ENCODE measurements at places on chromosomes 6 and 20.

DNA sequence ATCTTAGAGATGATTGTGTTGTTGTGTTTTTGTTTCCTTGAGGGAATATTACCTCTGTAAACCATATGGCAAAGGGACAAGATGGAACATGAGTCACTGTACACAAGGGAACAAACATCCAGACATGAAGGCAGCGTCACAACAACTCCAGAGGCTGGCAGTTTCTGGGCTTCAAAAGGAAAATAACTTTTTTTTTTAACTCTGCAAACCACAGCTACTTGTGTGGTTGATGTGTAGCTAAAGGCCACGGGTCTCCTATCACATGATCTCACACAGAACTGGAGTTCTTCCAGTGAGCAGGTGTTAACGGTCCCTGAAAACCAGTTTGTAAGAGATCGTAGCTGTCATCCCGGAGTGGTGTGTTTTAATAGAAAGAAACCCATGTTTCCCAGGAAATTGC is 33.2 kb upstream of the HBS1L start:
- DNase-seq, result no peak

DNA sequence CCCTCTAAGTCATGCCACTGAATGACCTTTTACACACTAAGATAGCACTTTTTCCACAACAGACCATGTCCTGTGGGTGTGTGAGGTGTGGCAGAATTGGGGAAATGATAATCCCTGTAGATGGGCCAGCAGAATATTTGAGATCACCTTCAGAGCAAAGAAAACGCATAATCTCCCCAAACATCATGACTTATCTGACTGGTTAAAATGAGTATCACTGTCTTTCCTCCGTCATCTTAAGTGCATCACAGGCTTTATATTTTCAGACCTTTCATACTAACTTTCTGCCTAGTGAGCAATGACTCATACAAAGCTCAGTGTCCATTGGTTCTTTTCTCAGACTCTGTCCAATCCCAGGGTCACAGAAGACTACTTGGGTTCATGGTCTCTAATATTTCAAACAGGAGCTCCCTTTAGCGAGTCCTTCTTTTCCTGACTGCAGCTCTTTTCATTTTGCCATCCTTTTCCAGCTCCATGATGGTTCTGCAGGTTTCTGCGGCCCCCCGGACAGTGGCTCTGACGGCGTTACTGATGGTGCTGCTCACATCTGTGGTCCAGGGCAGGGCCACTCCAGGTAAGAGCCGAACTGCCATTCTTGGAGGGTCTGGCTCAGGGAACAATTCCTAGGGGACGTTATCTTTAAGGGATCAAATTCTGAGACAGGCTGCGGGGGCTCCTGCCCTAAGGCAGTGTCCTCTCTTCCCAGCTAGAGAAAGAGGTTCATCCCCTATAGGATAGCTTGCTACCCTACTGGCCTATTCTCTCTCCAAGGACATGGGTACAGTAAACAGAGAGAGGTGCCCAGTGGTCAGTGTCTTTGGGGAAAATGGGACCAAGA is at the start of gene HLA-DPB1:
TSS of gene HLA-DPB1 (plus strand) at position 423 of the 838 bp plus-strand sequence. CDS start at position 475, 52 bp downstream.
- DNase-seq, result no peak

DNA sequence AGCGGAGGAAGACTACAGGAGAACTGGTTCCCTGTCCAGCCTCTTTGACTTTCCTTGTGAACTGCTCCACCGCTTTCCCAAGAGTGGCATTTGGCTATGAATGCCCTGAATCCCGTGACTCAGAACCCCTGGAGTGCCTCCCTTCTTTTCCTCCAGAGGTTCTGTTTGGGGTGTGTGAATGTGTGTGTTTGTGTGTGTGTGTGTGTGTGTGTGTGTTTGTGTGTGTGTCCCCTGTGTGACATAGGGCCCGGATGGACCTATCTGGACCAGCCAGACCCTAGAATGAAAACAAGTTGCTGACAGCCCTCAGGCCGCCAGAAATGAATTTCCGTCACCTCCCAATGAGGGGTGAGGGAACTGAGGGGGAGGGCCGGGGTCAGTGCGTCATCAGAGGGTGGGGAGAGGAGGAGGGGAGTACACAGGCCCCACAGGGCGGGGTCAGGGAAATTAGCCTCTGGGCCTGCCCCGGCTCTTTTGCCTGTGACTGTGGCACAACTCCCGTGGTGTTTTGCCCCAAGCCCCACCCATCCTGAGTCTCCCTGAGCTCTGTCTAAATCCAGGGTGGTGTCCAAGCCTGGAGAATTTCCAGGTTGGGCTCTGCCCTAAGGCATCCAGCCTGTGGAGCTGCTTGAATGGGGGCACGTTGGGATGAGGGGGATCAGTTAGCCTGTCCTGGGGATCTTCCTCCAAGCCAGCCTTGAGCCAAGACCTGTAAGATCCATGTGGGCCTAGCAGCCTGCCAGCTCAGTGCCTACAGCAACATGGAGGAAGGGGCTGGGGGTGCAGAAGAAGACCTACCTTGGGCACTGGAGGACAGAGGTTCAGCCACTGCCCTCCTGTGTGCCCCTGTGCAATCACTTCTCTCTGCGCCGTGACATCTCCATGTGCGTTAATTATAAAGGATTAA is 15.2 kb upstream of the MRPS18A start:
- DNase-seq, result peak; percentile 93

DNA sequence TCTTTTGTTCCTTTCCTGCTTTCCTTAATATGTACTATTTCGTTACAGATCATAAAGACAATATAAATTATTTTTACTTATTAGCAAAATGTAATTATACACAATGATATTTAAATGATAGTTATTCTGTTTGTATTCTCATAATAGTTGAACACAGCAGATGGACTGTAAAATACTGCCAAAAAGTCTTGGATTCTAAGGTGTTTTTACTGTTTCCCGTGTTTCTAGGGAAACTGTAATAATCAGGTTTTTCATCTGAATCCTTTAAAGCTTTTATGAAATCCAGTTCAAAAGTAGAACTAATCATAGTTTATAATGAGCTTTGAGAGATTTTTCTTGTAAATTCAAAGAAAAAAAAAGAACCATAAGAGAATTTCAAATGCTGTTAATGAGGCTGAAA is 148.4 kb downstream of the GRIK2 start:
- DNase-seq, result no peak

DNA sequence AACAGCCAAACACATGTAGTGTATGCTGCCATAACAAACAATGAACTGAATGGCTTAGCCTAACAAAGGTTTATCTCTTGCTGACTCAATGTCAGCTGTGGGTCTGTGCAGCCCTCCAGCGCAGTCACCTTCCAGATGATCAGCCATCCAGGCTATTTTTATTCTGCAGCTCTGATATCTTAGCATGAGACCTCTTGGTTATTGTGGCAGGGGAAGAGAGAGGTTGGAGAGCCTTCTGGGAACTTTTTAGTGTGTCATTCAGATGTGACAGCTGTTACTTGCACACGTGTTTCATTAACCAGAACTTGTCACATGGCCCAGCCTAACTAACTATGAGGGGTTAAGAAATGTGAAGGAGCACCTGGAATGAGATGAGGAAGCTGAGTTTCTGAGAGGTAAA is 202.5 kb downstream of the DHX35 start:
- no peak for DNase-seq

- no peak for DNase-seq
Measured at GRCh38 chr6:165742047-165742446, 79.0 kb upstream of the PDE10A start.

GRCh38 chr6:108274546-108274945 is 13.7 kb upstream of the SNX3 start:
- DNase-seq, result no peak
